Dermis microvascular lymphatic vessel endothelial cell (primary cell): ENCODE measurements at places on chromosomes 1 and 21.

DNA sequence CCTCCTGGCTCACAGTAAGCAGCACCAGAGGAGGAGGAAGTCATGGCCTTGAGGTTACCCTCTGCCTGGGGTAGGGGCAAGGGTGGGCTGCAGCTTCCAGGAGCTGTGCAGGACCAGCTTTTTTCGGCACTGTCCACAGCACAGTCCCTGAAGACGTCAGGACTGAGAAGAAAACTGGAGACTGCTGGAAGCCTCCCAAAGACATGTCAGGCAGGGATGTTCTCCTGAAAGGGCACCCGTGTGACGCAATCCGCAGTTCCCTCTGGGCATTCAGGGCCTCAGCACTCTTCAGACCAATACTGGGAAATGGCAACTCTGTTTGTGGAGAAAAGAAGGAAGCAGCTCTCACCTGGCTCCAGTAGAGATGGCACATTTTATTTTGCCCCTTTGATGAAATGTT, 64.8 kb upstream of the TENT5C start:
- no peak for DNase-seq

- DNase-seq: no peak
Measured at GRCh38 chr1:154313066-154313356, 7.9 kb upstream of the AQP10 start.

DNA sequence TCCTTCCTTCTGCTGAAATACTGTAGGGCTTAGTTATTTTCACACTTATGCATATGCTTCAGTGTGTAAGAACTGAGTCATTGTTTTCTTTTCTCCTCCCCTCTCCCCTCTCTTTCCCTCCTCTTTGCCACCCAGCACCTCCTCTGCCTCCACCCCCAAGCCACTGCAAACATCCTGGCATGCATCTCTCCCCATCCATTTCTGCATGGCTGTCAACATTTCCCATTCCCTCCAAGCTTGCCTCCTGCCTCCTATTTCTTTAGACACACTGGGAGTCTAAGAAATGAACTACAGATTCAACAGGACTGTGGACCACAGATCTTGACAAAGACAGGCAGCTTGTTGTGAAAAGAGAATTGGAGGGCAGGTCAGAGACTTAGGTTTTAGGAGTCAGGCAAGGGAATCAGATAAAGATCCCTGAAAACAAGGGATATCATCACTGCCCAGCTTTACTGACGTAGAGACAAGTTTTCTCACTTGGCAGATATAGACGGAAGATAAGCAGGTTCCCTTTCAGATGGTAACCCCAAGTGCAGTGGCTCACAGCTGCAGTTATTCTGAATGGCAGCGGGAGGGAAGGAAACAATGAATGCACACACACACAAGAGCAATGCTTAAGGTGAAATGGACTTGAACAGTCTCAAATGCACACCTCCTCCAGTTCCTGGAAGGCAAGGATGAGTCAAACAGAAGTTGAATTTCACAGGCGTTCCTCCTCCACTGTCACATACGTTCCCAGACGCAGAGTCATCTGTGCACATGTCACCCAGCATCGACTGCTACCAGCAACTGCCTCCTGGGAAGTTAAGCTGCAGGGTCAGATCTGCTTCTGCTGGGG, 56.1 kb downstream of the HIVEP3 start:
- DNase-seq: no peak

DNA sequence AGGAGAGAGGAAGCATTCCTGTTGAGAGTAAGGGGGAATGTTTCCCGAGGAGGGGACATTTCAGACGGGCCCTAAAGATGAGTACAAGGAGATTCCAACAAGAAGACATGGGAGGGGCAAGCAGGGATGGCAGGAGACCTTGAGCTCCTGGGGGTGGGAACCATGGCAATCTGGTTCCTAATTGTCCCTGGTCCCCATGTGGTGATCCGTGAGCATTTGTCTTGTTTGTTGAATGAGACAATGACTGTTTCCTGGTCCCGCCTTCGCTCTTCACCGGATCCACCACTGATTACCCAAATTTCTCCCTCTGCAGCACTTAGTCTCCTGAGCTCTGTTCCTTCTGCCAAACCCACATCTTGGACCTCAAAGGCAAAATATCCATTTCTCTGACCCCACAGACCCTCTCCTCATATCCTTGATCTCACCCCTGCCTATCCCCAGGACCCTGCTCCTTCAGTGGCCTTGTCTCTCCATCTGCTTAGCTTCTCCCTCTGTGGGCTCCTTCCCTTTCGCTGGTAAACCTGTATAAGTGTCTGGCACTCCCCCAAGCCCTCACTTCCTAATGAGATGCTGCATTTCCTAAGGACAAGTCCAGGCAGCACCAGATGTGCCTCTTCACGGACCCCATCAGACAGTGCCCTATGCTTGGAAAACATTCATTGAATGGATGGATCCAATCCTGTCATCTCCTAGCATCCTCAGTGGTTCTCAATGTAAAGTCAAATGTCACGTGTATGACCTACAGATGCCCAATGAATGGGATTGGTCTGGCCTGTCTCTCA, 8.3 kb upstream of the CSF1 start:
- DNase-seq: no peak

- no peak for DNase-seq
Measured at GRCh38 chr1:5576673-5577065, 415.6 kb downstream of the NPHP4 start.

- no peak for DNase-seq
Measured at GRCh38 chr1:153190373-153190772, 12.9 kb upstream of the LELP1 start.

GRCh38 chr1:39539252-39539790, 37.3 kb downstream of the PABPC4 start:
- DNase-seq: peak; percentile 85

GRCh38 chr1:93468662-93469061, 20.7 kb downstream of the FNBP1L start:
- no peak for DNase-seq
